ENCODE measurements at places on chromosomes 2 and 18.
A peak's percentile ranks its signal among the peaks of the same experiment; 100 is the strongest.

DNA sequence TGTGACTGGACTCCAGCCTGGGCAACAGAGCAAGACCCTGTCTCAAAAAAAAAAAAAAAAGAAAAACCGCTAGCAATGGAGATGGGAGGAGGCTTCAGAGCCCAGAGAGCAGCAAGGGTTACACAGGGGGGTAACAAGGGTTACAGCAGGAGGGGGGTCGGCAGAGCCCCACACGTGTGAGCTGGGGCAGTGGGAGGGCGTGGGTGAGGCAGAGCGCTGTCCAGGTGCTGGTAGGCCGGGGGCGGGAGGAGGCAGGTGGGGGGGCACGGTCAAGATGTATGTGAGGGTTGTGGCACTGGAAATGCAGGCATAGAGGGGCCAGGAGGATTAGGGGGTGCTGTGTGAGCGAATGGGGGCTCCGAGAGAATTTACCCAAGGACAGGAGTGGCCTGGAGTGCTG, 3.4 kb downstream of the MZT2B start:
- no peak for DNase-seq

DNA sequence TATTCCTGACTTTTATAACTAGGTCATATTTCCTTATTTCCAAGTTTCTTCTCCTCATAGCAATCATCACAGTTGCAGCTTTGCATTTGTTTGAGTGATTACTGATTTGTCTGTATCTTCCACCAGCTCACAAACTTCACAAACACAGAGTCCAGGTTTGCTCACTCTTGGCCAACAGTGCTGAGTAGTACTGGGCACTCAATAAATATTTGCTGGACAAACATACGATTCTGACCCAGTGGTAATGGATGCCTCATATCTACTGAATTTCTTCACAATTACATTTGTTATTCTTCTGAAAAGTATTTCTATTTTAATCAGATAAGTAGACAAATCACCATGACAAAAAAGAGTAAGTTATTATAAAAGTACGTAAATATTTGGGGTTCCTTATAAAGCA, 516.3 kb downstream of the TDRD15 start:
- no peak for DNase-seq

DNA sequence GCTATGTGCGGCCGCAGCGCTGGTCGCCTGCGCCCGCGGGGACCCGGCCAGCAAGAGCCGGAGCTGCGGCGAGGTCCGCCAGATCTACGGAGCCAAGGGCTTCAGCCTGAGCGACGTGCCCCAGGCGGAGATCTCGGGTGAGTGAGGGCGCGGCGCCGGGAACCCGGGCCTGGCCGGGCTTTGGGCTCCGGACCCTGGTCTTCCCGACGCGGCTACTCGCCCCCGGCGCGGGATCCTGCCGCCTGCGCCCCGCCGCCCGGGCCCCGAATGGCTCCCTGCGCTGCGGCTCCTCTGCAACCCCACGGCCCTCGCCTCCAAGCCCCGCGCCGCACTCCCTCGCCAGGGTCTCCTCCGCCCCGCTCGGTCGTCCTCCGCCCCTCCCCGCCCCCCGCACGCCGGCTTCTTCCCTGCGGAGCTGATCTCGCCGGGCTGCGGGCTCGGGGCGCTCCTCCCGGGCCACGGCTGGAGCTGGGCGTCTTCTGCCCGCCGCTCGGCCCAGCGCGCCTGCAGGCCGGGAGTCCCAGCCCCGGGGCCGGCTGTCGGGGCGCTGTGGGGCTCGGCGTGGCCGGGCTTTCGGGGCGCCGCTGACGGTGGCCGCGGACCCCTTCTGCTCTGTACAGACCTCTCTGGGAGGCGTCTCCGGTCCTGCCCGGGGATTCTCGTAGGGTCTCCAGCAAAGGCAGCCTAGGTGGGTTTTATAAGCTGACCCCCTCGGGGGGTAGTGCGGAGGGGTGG, 652 bp downstream of the GPC1 start:
- DNase-seq, result no peak

DNA sequence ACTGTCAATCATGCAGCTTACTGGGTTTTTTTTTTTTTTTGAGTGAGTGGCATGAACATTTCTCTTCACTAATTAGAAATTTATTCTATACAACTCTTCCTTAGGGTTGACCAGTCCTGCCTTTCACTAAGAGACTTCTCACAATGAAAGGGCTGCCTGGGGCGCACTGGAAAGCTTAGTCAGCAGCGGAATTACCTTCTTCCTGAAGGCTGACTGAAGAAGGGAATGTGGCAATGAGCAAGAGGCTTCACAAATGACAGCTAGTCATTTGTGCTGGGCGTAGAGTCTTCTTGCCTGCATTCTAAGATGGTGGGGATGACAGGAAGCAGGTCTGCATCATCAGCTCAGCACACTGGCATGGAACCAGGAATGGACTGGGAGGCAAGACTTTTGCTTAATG, 15.6 kb upstream of the SCN3A start:
- DNase-seq, result no peak

DNA sequence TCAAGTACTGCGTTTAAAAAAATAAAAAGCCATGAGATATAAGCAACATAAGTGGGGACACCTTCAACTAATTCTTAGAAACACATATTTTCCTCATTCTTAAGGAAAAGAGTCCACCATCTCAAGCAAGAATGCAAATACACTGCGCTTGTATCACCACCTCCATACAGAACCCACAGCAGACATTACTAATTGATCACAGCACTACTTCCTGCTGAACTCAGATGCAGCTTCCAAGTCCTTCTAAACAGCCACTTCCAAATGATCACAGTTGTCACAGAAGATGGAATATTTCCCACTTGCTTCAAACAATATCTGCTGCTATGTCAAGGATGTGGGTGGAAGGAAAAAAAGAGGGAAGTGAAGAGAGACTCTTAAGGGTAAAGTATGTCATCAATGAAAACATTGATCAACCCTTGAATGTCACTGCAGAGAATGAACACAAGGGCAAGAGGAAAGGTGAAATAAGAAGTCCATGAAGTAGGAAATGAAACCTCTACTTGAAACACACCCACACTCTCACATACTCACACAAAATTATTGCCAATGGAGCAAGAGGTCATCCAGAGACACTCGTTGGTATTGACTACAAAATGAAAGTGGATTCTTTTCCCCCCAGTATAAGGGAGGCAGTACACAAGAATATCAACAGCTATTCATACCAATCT, 22.1 kb downstream of the TGFA start:
- DNase-seq, result no peak

- DNase-seq, result no peak
These were observed 1083.8 kb upstream of the NRXN1 start for GRCh38 chr2:52115750-52116149.

DNA sequence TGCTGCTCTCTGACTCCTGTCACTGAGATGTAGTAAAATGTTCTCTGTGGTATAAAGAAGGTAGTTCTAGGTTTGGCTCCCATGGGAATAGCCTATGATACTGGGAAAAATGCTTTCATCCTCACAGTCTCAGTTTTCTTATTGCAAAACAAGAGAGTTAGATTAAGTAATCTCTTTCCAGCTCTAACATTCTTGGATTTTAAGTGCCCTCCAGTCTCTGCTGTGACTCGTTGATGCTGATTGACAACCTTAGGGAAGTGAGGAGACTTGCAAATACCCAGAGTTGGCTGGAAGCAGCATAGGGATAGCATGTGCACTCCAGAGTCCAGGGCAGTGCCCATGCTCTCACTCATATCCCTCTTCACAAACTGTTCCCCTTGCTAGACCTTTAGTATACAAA, 534.9 kb downstream of the SLC4A3 start:
- DNase-seq, result peak; percentile 37

DNA sequence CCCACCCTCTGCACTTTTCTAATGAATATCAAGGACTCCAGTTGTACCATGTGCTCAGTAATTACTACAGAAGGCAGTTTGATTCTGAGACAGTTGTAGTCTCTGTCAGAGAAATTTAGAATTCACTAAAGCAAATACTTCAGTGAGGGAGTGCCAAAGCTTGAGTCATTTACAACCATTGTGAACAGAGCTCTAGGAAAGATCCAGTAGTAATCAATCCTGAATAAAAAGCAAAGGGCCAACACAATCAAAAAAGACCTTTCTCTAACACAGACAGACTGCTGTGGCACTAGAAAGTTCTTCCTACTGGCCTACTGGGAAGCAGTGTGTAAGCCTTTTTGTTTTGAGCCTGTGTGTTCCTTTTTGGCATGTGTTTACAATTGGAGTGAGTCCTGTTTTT, 135.6 kb upstream of the UNC80 start:
- DNase-seq, result no peak

- DNase-seq, result no peak
These were observed 213.9 kb downstream of the SH3RF3 start for GRCh38 chr2:109342930-109343329.

- no peak for DNase-seq
These were observed 71.8 kb downstream of the ACVR1 start for GRCh38 chr2:157804355-157804754.

DNA sequence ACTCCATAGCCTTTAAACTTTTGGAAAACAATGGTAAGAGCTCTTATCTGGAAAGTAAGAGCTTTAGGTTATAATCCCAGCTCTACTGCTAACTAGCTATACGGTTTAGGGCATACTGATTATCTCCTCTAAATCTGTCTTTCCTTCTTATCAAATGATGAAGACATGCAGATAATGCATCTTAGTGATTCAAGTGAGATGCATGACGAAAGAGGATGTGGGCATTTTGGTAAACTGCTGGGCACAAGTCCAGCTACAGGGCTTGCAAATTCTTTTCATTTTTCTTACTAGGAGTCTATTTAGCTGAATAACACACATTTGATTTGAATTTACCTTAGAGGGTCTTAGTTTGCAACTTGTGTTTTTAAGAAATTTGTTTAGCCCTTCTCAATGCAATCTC, 1604.8 kb upstream of the ZEB2 start:
- DNase-seq, result peak; percentile 17

DNA sequence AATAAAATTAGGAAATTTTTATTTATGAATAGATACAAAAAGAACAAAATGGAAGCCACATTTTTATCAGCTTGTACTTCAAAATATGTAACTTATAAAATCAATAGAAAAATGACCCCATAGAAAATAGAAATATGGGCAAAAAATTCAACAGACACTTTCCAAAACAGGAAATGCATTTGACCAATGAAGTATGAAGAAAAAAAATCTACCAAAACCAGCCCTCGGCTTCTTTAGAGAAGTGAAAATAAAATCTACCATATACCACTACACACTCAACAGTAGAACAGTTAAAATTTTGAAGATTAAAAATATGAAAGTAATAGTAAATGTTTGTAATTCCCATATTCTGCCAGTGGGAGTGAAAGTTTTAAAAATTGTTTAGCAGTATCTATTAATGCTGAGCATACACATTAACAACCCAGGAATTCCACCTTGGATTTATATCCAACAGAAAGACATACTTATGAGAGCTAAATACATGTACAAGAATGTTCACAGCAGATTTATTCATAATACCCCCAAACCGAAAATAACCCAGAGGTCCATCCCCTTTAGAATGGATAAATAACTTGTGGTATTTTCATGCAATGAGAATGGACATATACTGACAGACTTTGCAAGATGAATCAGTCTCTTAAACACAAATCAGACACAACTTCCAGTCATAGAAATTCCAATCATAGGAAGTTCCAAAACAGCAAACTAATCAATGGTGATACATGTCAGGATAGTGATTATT, 318.0 kb downstream of the FIGN start:
- no peak for DNase-seq

GRCh38 chr18:49212819-49213218, 247.6 kb downstream of the DYM start:
- no peak for DNase-seq

GRCh38 chr2:39437522-39438296, 624 bp upstream of the MAP4K3 start:
- DNase-seq, result no peak

DNA sequence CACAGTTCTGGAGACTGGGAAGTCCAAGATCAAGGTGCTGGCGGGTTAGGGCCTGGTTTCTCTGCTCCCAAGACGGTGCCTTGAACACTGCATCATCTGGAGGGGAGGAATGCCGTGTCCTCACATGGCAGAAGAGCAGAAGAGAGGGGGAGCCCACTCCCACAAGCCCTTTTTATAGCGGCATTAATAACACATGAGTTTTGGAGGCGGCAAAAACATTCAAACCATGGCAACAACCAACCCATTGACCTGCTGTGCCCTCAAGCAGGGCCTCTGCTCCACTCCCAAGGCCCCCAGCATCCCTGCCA, 62.0 kb downstream of the SMAD7 start:
- DNase-seq, result no peak

GRCh38 chr2:121287146-121287798, 2.3 kb upstream of the TFCP2L1 start:
- no peak for DNase-seq

DNA sequence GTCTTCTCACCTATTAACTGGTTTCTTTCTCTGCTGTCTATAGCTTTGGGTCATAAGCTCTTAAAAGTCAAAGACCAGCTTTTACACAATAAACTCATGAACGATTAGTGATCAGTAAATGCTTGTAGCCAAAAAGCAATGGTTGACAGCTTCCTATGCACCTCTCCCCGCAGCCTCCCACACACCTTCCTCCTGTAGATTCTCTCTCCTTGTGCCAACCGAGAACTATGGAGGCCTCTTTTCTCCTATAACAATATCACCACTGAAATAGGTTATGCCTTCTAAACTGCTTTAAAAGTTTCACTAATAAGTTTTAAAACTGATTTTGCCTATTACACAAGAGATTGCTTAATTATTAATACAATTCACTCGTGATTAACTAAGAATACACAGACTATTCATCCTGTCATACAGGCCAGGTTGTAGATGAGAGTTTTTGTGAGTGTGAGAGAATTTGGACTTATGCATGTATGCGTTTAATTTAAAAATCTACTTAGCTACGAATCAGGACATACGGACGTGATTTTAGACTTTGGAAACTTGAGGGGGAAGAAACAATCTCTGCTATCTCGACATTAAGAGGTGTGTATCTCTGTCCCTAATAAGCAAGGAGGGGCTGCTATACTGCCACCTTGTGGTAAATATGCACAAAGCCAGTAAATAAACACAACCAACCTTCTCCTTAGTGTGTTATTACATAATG, 229.1 kb upstream of the RBBP8 start:
- DNase-seq, result no peak

GRCh38 chr2:241195506-241196130, 7.1 kb downstream of the ANO7 start:
- no peak for DNase-seq

DNA sequence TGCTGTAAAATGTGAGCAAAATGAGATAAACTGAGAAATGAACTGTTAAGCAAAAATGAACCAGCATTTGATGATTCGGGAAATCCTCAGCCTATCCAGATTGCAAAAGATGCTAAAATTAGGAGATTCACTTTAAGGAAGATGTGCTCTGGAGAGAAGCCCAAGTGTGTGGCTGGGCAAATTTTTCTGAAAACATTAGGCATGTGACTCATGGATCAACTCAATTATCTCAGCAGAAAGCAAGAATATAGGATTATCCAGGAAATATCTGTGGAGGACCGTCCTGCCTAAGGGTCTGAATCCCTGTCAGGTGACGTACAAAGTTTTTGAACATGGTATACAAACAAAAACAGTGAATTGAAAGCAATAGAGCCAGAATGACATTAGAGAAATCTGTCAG, 1268.3 kb upstream of the TMEFF2 start:
- DNase-seq, result peak; percentile 37

DNA sequence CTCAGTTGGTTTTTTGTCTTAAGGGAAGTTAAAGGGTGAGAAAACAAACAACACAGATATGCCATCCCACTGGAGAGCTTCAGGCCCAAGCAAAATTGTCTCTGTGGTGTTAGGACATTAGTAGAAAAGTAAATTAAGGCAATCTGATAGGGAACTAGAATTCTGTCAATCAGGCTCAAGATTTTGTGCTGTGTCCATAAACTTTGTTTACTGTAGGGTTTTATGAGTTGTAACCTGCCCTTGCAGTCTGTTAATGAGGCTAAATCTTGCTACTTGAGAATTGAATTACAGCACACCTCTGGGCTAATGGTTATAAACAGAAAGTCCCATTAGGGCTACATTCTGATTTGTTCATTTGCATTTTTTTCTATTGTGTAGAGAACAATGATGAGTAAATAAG, 78.0 kb upstream of the OTX1 start:
- no peak for DNase-seq
